A549 treated with GW870086 at 1 μM for 4 hours (cell line): ENCODE measurements at places on chromosomes 13 and 19. TPM values are rescaled to one million over a fixed set of nuclear protein-coding genes. Genes with fewer than 3 reads are reported as not detected.

MBD3L2 gene
- total RNA-seq = not detected in 5 replicates

DIAPH3 gene
- total RNA-seq = 6.4 to 9.1 TPM (median 7.9 TPM) in 5 replicates

F10 gene
- total RNA-seq = 0.09 TPM in 1 of 5 replicates, not detected in the others

POU2F2 gene
- 0.15 to 0.80 TPM (median 0.41 TPM) in 5 replicates for total RNA-seq

PRODH2 gene
- 0.18 to 0.80 TPM (median 0.29 TPM) in 5 replicates for total RNA-seq

IFNL3 gene
- not detected in 5 replicates for total RNA-seq

PBX4 gene
- 1.5 to 2.9 TPM (median 2.2 TPM) in 5 replicates for total RNA-seq

PROSER1 gene
- 9.1 to 12.5 TPM (median 11.3 TPM) in 5 replicates for total RNA-seq

KLHL1 gene
- total RNA-seq = not detected in 5 replicates

LENG9 gene
- 4.8 to 6.6 TPM (median 6.4 TPM) in 5 replicates for total RNA-seq

ZSCAN22 gene
- 2.1 to 2.7 TPM (median 2.4 TPM) in 5 replicates for total RNA-seq

ZNF536 gene
- not detected in 5 replicates for total RNA-seq

BORCS8 gene
- total RNA-seq = 9.1 to 14.1 TPM (median 12.1 TPM) in 5 replicates

FXYD1 gene
- total RNA-seq = 0.39 to 0.57 TPM in 2 of 5 replicates, not detected in the others

TMIGD2 gene
- total RNA-seq = not detected in 5 replicates

CEACAM7 gene
- total RNA-seq = 0.08 to 0.17 TPM in 2 of 5 replicates, not detected in the others

MAST1 gene
- 0.89 to 3.0 TPM (median 2.4 TPM) in 5 replicates for total RNA-seq

JAK3 gene
- total RNA-seq = 0.18 to 0.34 TPM (median 0.22 TPM) in 5 replicates

NTF4 gene
- 0.42 to 0.61 TPM (median 0.54 TPM) in 5 replicates for total RNA-seq
